Natural killer cell treated with Interleukin-12 subunit alpha and Interleukin-12 subunit beta and Interleukin-15 and Interleukin-18, amount 100 ng/mL, for 72 hours (primary cell): ENCODE measurements at places on chromosomes 2 and 18. TPM values are rescaled to one million over a fixed set of nuclear protein-coding genes. Genes with fewer than 3 reads are reported as not detected.

DNA sequence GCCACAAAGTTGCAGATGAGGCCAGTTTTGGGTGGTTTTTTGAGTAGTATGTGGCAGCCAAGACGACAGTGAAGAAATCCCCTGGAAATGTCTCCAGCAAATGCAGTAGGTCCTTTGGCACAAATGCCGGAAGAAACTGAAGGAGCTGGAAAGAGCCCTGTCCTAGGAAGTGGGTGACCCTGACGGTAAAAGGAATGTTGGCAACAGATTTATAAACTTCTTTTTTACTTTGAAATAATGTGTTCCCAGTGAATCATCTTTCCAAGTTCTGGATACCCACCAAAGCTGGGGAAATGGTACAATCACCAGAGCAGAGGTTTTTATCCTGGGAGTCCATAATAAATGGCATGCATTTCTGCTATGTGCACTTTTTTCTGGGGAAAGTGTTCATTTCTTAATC is 112.9 kb downstream of the CSRNP3 start:
- no peak for DNase-seq

CSRNP3 gene
- not detected for total RNA-seq

DYNAP gene
- not detected for total RNA-seq

DNA sequence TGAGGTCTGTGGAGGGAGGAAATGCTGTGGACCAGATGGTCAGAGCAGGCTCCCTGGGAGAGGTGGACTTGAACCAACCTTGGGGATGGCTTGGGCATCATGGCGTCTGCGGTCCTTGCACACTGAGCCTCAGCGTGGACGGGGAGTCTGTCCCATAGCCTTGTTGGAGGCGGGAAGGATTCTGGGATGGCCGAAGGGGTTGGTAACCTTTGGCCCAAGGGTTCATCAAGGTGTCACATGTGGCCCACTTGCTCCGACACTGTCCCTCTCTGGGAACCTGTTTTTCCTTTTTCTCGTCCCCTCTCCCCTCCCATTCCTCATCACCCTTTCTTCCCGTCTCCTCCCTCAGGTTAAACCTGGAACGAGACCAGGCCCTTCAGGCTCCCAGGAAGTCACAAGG is 66.4 kb downstream of the MAPK4 start:
- DNase-seq: no peak

DNA sequence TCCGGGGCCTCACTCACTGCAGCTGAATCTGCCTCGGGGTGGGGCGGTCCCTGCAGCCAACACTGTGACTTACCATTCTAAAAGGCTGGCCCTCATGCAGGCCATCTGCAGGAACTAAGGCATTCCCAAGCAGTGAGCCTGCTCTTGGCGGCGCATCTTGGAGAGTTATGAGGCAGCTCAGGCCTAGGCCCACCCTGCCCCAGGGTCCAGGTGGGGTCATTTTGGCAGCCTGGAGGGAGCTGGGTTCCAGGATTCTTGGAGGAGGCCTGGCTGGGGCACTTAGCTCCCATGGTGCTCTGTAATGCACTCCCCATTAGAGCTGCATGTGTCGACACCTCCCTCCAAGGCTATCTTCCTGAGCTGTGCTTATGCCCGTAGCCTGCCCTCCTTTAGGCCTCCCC is 14.8 kb upstream of the BIN1 start:
- DNase-seq: no peak

GRCh38 chr2:35606394-35606793 is 749.2 kb upstream of the CRIM1 start:
- DNase-seq: no peak

GRCh38 chr18:63099848-63100629 is 219.5 kb downstream of the BCL2 start:
- no peak for DNase-seq

DNA sequence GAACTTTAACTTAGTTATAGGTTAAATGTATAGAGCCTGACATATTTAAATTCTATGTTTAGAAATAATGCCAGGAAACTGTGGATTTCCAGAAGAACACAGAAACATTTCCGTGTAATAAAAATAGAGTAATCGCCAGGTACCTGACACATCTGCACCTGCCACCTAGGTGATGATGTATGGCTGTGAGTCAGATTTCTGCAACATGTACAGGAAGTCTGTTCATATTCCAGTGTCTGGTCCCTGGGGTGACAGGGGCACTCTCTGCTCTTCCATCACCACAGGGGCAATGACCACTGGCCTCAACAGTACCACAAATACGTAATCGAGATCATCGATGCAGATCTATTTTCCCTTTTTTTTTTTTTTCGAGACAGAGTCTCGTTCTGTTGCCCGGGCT is 101.1 kb upstream of the LPIN2 start:
- no peak for DNase-seq

DNA sequence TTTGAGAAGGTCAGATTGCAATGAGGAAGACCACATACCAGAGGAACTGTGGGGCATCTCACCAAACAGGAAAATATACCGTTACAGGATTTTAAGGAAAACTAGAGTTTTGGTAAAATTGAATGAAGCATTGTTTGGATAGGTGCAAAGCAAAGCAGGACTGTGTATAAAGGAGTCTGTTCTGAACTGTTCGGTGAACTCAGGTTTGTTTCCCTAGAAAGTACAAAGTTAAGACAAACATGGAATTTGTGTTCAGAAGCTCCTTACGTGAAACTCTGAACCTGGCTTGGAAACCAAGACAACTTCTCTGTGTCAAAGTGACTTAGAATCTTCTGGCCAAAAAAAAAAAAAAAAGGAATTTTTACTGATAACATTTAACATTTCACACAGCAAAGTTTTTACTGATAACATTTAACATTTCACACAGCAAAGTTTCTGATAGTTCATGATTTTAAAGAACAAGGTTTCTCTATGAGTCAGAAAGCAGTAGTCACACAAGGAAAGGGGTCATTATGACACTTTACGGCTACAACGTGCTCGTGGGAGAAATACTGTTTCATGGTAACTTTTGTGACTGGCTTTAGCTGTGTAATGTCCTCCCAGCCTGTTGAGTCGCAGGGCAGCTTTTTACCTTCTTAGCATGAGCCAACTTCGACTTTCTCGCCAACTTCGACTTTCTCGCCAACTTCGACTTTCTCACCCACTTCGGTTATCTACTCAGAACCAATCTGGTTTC is 21.2 kb upstream of the TET3 start:
- DNase-seq: no peak

- peak; percentile 67 for DNase-seq
These were observed at the start of gene RNPEPL1 for GRCh38 chr2:240567872-240568677. RNPEPL1 (plus strand) TSS chr2:240568484; CDS start chr2:240568587, 103 bp downstream.

REEP1 gene
- not detected for total RNA-seq

DNA sequence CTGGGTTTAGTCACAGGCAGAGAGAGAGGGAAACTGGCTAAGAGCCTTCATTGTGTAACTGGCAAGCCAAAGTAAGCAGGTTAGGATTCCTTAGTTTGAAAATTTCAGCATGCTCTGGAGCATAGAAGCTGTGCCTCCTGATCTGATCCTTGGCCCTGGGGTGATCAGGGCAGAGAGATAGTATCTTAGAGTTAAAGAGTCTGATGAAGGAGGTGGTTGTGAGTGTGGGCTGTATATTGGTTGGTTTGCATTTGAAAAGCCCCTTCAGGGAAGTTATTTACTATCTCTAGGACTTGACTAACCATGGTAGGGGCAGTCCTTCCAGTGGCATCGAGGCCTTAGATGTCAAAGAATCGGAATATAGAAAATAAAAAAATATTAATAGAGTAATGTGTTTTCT is 230.1 kb downstream of the CD226 start:
- no peak for DNase-seq
